ENCODE measurements at places on chromosomes 7 and 10.

DNA sequence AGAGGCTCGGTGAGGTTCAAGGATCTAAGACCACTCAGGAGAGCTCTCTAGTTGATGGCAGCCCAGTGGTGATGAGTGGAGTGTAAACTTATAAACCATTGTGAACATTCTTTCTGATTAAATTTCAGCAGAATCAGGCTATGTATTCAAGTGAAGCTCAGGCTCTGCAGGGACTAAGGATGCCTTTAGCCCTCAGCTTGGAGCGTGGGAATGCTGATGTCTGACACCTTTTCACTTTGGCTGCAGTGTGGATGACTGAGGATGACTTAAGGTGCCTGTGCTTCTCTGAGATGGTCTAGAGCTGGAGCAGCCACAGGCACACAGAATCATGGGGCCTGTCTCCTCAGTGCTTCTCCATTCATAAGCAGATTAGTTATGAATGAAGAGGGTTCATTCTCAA is 150.4 kb downstream of the SORCS3 start:
- DNase-seq: no peak

DNA sequence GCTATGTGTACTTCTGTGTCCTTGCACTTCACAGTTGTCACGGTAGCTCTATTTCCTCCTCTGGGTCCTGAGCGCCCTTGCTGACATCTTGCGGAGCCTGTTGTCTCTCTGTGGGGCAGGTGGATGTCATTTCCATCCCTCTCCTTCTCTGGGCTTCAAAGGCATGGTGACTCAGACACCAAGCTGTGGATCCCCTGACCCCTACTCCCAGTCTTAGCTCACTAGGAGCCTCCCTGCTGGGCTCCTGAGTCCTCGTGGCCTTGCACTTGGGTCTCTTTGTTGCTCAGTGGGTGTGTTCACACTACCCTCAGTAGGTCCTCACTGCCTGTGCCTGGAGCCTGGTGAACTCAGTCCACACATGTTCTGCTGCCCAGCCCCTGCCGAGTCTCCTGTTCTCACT is 100.3 kb upstream of the PAX2 start:
- DNase-seq: no peak

GRCh38 chr7:74027683-74028320 is at the start of gene ELN:
Gene ELN, plus strand, starts transcription at chr7:74028173. Its CDS starts 15 bp downstream, at chr7:74028188.
- DNase-seq: no peak

DNA sequence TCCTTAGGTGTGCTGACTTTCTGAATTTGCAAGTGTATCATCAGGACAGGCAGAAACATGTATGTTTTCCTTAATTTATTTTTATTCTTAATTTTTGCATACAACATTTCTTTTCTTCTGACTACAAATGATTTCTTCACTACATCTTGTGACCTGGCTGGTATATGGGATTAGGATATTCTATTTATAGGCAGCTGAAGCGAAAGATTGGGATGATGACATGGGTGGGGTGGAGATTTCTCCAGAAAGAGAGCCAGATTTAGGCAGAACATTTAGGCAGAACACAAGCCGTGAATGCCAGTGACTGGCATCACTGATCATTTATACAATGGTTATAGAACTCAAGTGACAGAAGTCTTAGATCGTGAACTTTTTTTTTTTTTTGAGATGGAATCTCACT is 256.7 kb downstream of the KLF6 start:
- DNase-seq: no peak

GRCh38 chr10:16612115-16612980 is 90.7 kb upstream of the C1QL3 start:
- no peak for DNase-seq

DNA sequence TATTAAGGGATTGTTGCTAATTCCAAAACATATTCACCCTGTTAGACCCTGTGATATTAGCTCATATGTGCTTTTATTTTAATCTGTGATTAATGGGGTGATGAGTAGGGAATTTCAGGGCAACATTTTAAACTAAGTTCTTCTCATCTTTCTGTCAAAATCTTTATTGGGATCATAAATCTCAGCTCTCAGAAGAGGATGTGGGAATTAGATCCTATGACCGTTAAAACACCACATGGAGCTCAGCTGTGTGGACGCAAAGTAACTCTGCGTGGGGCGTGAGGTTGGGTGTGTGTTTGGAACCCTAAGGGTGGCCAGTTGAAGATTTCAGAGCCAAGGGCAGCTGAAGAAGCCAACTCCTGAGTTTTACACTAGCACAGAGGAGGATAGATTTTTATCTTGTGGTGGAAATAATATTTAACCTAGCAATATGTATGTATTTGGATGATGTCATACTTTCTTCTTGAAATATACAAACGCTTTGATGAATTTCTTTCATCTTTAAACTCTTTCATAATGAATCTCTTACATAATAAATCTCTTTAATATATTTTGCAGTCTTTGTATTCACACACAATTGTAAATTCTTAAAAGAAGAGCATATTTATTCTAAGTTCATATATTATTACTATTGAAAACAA is 64.4 kb downstream of the EPDR1 start:
- DNase-seq: no peak

- no peak for DNase-seq
These were observed 126.0 kb downstream of the SGMS1 start for GRCh38 chr10:50497758-50498157.

GRCh38 chr7:26420422-26421019 is 128.9 kb downstream of the SNX10 start:
- no peak for DNase-seq

DNA sequence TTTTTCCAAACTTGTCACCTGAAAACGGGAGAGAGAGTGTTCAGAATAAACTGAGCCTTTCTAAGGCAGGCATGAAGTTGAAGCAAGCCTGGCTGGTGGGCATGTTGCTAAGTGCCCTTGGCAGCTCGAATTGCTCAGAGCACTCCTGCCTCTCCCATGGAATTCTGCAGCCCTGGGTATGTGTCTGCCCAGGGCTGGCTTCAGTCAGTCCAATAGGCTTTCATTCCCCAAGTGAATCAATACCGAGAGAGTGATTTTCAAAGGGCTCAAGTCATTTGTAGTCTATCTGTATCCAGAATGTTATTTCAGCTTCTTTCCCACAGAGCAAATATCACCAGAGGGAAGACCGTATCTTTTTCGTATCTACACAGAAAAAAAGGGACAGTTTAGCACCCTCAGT is 415.5 kb upstream of the COBL start:
- no peak for DNase-seq

DNA sequence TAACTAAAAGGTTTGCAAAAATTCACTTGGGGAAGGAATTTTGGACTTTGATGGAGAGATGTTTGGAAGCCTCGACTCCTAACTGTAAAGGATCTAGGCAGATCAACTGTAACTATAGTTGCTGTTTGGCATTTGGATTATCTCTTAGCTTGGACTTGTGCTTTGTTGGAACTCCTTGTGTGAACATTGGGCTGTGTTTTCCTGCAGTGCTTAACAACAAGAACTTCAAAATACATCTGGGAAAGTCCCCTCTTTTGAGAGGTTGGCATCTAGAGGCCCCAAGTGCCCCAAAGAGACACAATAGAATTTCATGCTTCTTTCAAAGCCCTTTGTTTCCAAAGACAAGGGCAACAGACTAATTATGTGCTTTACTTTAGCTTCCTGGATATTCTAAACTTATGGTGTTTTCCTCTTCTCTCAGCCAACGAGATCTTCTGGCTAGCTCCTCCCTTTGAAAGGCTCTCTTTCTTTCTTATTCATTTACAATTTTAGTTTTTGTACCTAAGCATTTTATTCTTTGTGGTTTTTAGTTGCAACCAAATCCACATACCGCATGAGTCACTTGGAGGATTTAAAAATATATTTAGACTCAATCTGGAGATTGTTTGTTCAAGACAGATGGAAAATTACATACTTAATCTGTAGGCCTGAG is 11.6 kb downstream of the ABCA13 start:
- no peak for DNase-seq

GRCh38 chr7:1106063-1106792 is 18.3 kb downstream of the GPER1 start:
- no peak for DNase-seq

- no peak for DNase-seq
These were observed 719.5 kb downstream of the ZWINT start for GRCh38 chr10:55641601-55642000.

DNA sequence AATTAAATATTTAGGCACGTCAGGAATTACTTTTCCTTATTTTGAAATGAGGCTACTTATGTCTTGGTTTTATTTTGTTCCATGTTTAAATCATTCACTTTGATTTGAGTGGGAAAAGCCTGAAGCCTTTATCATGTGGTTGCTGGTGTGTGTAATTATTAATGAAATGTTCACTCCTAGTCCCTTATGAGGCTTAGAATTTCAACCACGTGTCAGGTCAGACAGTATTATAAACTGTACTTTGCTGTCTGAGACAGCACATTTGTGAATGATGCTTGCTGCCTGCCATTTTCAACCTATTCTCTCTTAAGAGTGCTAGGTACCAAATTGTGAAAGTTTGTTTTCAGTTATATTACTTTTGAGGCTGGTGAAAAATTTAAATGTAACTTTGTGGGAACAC is 58.9 kb downstream of the COL17A1 start:
- DNase-seq: no peak

GRCh38 chr7:130441408-130441869 is 623 bp upstream of the CEP41 start:
- DNase-seq: no peak

DNA sequence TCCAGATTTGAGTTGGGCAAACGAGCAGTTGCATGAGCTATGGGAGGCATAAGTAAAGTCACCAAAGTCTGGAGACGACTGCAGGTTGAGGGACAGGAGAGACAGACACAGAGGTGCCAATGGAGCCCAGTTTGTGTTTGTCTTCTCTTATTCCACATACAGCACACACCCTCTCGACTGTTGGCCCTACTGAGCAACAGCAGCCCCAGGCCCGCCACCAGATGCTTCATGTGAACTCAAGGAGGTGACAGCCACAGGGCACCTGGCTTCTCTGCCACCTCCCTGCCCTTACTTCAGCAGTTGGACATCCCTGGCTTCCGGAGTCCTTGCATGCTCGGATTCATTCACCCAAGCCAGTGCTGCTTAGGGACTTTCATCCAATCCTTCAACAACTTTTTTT is 6.5 kb upstream of the ATOH7 start:
- no peak for DNase-seq
